ENCODE measurements at places on chromosomes 4 and X.

GRCh38 chrX:71533516-71533850 lies 579 bp downstream of the OGT start:
- DNase-seq = no peak

- no peak for DNase-seq
These were observed 287.9 kb upstream of the PUDP start for GRCh38 chrX:7435822-7436221.

DNA sequence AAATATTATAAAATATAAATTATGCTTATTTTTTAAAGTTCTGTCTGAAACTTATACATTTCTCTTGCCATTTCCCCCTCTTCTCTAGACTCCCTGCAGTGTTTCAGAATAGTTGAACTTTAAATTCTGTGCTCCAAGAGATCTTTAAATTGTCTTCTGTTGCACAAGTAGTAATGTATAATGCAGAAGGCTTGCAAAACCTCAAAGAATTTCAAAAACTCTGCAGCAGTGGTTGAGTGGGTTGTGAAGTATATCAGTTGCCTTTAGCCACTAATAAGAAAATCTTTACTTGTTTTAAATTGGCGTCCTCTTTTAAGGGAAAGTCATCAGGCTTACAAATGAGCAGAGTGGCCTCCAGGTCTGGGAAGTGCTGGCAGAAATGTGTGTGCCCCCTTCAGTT lies 1153.3 kb upstream of the PABPC4L start:
- no peak for DNase-seq

DNA sequence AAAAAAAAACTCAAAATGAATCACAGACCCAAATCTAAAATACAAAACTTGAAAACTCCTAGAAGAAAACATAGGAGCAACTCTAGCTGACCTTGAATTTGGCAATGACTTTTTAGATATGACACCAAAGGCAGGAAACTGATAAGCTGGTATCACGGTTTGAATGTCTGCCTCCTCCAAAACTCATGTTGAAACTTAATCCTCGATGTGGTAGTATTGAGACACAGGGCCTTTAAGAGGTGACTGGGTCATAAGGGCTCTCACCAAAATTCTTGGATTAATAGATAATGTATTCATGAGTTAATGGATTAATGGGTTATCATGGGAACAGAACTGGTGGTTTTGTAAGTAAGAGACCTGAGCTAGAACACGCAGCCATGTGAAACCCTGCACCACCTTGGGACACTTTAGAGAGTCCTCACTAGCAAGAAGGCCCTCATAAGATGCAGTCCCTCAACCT lies 40.5 kb downstream of the FRYL start:
- DNase-seq = no peak

- DNase-seq = no peak
These were observed 329.8 kb downstream of the NR3C2 start for GRCh38 chr4:148112231-148112982.

All from T-helper 1 cell (primary cell).